Activated CD8-positive, alpha-beta memory T cell treated with anti-CD3 and anti-CD28 coated beads for 1 hour (primary cell): ENCODE measurements at places on chromosomes 2 and 18.

DNA sequence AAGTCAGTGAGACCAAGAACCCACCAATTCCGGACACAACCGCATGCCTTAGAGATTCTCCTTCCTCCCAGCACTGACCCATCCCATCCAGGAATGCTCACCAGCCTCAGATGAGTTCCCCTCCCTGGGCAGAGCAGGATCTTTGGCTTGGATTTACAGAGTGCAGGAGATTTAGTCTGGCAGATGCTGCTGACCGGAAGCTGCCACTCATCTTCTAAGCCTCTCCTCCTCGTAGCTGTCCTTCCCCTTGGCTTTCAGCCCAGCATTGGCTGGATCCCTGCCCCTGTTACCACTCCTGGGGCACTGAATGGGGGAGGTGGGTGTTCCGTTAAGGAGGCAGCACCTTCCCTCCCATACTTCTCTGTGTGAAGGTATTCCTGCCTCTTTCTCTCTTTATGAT, 53.2 kb downstream of the VWA3B start:
- DNase-seq = no peak

GRCh38 chr18:61237529-61237928, 95.7 kb upstream of the CDH20 start:
- DNase-seq = no peak

GRCh38 chr2:85066874-85067351, 66.3 kb upstream of the TCF7L1 start:
- DNase-seq = no peak

GRCh38 chr2:195861821-195862220, 204.8 kb downstream of the SLC39A10 start:
- DNase-seq = no peak

GRCh38 chr2:165793161-165793778, 777 bp downstream of the GALNT3 start:
- DNase-seq = no peak

DNA sequence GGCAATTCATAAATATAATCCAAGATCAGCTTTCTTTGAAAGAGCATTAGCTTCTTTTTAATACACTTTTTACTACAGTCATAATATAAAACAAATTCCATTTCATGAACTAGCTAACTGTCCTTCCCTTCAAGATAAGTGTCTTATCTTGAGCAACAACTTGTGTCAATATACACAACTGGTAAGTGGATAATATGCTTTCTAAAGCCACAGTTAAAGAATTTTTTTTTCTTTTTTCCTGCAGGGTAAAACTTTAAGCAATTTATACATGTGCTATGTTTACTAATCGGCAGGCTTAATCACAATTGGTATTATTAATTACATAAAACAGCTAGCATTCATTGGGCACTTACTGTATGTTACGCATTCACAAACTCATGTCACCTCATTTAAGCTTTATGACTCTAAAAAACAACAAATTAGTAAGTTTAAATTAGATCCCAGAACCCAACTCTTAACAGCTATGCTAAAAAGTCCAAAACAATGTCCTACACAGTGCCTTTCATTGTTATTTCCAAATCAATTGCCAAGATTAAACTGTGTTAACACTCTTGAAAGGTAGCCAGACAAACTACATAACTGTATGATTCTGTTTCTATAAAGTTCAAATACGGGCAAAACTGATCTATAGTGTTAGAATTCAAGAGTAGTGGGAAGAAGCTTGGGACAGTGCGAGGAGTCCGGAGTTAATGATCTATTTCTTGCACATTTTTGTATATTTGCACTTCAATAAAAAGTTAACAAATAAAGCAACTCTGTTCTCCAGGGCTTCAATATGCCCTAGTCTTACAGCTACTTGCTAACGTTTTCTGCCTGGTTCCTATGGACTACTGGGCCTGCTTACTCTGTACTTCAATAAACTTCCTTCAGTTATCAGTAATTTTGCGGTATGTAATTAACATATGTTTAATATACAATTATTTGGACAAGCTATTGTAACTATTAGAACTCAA, 6.0 kb downstream of the TXNL1 start:
- DNase-seq = no peak
